ENCODE measurements at places on chromosomes 6 and 20. TPM values are rescaled to one million over a fixed set of nuclear protein-coding genes. Genes with fewer than 3 reads are reported as not detected.
A peak's percentile ranks its signal among the peaks of the same experiment; 100 is the strongest.

Gene LRRN4
- not detected for total RNA-seq

Gene ENPP4
- 9.8 TPM for total RNA-seq

Gene CST1
- total RNA-seq = not detected

Gene FUT9
- not detected for total RNA-seq

Gene TAAR9
- total RNA-seq = not detected

Gene ERVFRD-1
- total RNA-seq = not detected

DNA sequence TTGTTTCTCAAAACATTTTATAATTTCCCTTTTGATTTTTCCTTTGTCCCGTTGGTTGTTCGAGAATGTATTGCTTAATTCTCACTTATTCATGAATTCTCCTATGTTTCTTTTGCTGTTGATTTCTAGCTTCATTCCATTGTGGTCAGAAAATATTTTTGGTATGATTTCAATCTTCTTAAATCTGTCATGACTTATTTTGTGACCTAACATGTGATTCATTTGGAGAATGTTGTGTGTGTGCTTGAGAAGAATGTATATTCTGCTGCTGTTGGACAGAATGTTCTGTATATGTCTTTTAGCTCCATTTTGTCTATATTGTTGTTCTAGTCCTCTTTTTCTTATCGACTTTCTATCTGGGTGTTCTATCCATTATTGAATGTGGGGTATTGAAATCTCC is 286.2 kb upstream of the RNF217 start:
- DNase-seq = no peak

GRCh38 chr20:64247307-64247618 is 8.3 kb upstream of the PCMTD2 start:
- DNase-seq = no peak

DNA sequence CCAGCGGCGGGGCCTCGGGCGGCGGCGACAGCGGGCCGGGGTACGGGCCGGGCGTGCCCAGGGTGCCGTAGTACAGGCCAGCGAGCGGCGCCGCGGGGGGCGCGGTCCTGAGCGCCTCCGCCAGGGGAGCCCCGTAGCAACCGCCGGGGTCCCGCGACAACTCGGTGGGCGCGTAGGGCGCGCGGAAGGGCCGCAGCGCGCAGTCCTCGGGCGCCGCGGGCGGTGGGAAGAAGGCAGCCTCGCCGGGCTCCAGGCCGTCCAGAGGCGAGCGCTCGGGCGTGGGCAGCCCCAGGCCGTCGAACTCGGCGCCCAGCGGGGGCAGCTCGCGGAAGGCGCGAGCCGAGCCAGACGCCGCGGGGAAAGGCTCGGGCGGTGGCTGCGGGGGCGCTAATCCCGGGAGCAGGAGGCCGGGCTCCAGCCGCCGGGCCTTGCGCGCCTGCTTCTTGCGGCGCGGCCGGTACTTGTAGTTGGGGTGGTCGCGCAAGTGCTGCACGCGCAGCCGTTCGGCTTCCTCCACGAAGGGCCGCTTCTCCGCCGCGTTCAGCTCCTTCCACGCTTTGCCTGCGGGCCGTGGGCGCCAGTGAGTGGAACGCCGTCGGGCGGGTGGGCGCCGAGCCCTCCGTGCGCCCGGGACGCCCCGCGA is 916 bp downstream of the SOX18 start:
- DNase-seq = no peak

GRCh38 chr6:7219310-7219709 is 93.7 kb downstream of the SSR1 start:
- DNase-seq = no peak

DNA sequence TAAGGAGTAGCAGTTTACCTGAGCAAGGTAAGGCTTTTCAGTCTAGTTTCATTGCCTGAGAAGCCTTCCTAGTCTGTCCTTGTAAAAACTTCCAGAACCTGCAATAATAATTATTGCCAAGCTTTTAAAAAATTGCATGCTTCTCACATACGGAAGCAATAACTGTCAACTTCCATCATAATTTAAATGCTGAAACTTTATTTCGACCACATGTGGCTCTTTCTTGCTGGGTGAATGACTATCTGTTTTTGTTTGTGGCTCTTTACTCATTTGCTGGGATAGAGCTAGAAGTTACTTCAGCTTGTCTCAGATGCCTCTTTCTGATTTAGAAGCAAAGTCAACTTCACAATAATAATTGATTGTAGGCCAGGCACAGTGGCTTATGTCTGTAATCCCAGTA is 95.9 kb upstream of the COL21A1 start:
- DNase-seq = no peak

GRCh38 chr6:131946992-131947955 is 3.9 kb downstream of the CCN2 start:
- no peak for DNase-seq

GRCh38 chr6:163709693-163710092 is 295.2 kb downstream of the QKI start:
- no peak for DNase-seq

DNA sequence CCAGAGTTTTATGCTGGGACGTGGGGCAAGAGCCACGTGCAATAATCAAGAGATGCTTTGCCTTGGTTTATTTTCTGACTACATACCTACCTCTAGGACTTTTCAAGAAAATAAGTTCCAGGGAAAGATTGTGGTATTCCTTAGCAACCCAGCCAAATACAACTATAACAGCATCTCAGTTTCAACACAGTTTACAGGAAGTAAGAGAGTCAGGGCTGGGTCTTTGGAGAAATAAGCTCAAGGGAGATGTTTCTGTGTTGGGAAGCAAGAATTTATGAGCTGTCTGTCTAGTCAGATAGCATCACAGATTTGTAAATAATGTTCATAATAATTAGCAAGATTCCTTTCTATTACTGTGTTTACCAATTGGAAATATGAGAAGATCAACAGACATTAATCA is 35.1 kb downstream of the MAP3K5 start:
- DNase-seq = no peak

- DNase-seq = no peak
Measured at GRCh38 chr6:117329926-117330325, 64.6 kb downstream of the VGLL2 start.

DNA sequence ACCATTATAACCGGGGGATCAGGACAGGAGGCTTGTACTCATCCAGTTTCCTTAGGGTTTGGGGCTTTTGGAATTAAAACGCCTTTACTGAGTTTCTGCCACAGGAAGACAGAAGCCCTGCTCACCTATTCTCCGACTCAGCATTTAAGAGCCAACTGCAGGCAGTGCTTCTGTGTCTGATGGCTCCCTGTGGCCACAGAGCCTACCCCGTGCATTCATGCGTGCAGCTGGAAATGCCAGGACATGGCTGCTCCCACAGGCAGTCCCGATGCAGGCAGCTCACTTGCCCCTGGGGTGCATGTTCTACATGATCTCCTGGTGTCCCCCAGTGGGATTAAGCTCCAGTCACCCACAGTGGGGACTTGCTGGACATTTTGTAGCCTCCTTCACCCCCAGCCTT is 22.2 kb downstream of the ZNF831 start:
- DNase-seq = no peak

DNA sequence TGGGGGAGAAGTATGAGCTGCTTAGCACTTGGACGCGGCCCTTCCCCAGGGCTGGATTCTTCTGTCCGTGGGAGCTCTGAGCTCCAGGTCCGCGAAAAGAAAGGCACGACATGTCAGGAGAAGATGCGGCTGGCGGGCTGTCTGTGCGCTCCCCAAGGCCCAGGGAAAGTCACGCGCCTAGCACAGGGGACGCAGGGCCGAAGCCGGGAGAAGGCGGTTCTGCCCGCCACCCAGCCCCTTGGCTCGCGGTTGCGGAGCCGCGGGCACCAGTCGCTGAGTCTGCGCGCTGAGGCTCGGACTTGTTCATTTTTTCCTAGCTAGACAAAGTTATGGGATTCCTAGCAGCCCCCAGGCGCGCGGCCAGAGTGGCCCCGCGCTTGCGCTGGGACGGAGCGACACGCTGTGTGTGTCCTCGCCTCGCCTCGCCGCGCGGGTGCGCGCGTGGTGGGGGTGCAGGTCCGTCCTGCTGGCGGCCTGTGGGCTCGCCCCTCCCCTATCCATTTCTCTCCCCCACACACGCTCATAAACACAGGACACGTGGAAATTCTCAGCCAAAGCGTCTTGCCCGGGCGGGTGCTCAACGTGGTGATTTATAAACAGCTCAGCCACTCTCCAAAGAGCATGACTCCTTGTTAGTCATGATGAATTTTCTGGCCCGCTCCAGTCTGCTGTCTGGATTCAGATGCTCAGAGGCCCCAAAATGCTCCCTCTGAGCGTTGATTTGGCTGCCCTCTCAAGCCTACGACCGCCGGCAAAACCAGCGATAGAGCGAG is 1.9 kb upstream of the POU3F2 start:
- DNase-seq = no peak

- no peak for DNase-seq
Measured at GRCh38 chr6:117795234-117795633, 111.8 kb upstream of the SLC35F1 start.

- peak; percentile 13 for DNase-seq
Measured at GRCh38 chr6:90401933-90402830, 105.5 kb upstream of the BACH2 start.

DNA sequence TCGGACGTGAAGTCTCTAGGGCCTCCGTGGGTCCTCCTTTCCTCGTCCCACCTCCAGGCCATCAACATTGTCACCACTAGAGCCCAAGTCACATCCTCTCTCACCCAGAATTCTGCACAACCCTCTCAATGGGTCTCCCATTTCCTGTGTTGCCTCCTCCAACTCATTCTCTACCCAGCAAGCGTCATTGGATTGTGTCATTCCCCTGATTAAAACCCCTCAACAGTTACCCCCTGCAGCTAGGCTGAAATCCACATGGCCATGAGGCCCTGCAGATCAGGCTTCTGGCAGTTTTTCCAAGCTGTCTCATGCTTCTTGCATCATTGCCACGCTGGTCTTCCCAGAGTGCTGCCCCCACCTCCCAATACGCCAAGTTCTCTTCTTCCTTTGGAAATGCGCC is 12.9 kb upstream of the FAM210B start:
- no peak for DNase-seq

GRCh38 chr6:114718716-114719270 is 376.0 kb upstream of the HS3ST5 start:
- DNase-seq = no peak
